ENCODE measurements at places on chromosomes 7 and 10. TPM values are rescaled to one million over a fixed set of nuclear protein-coding genes. Genes with fewer than 3 reads are reported as not detected.

SPDYE2 gene
- not detected for total RNA-seq

GRCh38 chr10:7766241-7766640 lies 21.6 kb downstream of the KIN start:
- DNase-seq = no peak

NKX1-2 gene
- total RNA-seq = 5.5 TPM

DNA sequence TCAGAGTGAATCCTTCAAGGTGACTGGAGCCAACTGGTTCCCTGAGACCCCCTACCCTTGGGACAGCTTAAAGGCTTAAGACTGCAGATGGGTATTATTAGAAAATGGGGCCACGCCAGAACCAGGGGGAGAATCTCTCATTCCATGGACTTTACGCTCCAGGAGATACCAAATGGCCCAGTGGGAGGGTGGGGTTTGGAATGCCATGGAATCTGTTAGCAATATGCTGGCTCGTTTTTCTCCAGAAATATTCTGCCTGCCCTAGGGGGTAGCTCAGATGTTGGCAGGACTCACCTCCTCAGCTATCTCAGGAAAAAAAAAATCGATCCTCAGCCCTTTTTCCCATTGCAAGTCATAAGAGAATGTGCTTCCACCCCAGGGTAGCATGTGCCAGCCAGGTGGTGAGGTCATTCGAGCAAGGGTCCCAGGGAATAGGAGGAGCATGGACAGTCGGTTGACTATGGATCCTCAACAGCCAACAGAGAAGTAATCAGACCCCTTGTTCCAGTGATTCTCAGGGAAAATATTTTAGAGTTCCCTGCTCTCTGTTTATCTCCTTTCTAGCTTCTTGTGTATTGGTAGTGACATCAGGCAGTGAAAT lies 22.9 kb downstream of the SVIL start:
- no peak for DNase-seq

DNA sequence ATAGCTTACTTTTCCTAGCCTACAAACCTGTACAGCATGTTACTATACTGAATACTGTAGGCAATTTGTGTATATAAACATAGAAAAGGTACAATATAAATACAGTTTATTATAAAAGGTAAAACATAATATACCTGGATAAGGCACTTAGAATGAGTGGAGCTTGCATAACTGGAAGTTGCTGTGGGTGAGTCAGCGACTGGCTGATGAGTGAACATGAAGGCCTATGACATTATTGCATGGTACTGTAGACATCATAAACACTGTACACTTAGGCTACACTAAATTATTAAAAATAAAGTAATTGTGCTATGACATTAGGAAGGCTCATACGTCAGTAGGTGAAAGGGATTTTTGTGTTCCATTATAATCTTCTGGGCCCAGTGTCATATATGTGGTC lies 228.8 kb downstream of the HDAC9 start:
- peak; percentile 36 for DNase-seq

DNA sequence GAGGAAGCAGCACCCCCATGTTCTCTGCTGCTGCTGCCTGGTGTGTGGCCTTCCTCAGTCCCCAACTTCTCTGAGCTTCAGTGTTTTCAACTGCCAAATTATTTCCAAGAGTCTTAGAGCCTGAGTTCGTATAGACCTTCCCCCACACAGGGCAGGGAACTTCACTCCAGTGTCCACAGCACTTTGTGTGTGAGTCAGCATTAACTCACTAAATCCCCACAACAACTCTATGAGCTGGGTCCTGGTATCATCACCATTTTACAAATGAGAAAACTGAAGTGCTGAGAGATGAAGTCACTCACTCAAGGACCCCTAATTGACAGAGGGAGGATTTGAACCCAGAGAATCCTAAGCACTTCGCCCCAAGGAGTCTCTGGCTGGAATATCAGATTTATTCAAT lies 48.3 kb downstream of the ADCYAP1R1 start:
- DNase-seq = peak; percentile 25

HOGA1 gene
- total RNA-seq = 0.56 TPM

- DNase-seq = no peak
These were observed 147.3 kb downstream of the ARL4A start for GRCh38 chr7:12834782-12835181.

SDK1 gene
- total RNA-seq = 0.63 TPM

KCND2 gene
- not detected for total RNA-seq

GRCh38 chr7:159017741-159018140 lies 126.9 kb downstream of the VIPR2 start:
- no peak for DNase-seq

DNA sequence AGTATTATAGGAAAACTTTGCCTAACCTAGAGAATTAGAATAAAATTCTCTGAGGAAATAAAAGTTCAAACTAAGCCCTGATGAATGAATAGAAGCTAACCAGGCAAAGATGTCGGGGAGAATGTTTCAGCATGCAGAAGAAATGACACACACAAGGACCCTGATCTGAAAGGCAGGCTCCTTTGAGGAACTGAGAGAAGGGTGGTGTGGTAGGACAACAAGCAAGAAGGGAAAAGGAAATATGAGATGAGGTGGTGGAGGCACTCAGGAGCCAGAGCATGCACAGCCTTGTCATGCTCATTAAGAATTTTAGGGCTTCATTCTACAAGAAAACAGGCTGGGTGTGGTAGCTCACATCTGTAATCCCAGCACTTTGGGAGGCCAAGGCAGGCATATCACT lies 90.6 kb downstream of the ARHGAP12 start:
- no peak for DNase-seq

GRCh38 chr7:36100226-36100625 lies 52.8 kb upstream of the EEPD1 start:
- DNase-seq = no peak

- DNase-seq = no peak
These were observed 157.4 kb downstream of the DYNC1I1 start for GRCh38 chr7:95929710-95930280.

MALSU1 gene
- 70.6 TPM for total RNA-seq

DNA sequence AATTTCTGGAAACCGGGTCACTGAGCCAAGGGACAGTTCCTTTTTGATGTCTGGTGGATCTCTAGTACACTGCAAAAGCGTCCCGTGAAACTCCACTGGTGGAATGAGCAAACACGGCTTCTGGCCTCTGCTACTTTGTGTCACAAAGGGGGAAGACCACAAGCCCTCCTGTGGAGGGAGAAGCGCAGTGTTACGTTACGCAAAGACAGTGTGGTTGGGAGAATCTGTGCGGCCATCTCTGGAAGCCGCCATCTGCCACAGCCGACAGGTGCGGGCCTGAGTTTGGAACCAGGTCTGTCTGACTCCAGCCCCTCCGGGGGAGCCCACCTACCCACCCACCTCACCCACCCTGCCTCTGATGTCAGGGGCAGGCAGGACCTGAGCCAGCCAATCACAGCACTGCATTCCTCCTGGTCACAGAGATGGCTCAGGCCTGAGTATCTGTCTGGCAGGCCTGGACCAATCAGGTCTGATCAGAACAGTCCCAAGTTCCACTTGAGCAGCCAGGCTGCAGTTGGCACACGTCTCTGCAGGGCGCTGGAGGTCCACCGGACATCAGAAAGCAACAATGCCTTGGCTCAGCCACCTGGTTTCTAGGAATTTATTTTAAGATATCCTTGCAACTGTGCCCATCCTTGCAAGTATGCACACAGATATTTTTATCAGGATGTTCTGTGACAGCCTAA lies 3.0 kb upstream of the CYP2W1 start:
- no peak for DNase-seq

SFRP5 gene
- not detected for total RNA-seq

DNA sequence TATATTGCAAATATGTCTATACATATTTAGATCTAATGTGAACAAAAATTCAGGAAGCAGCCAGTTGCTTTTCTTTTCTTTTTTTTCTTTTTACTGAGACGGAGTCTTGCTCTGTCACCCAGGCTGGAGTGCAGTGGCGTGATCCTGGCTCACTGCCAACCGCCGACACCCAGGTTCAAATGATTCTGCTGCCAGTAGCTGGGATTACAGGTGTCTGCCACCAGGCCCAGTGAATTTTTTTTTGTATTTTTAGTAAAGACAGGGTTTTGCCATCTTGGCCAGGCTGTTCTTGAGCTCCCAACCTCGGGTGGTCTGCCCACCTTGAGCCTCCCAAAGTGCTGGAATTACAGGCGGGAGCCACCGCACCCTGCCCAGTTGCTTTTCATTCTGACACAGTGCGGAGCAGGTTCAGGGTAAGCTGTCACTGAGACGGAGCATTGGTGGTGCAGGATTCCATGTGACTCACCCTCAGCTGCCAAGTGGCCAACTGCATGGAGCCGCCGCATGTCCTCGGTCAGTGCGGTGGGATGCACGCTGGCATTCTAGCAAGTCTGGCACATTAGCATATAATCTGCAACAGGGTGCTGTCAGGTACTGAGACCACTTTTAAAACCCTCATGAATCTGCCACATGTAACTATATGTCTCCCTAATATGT lies 362.7 kb downstream of the DNAJB6 start:
- DNase-seq = no peak

All from foreskin keratinocyte (primary cell).